Activated T-cell treated with anti-CD3 and anti-CD28 coated beads for 48 hours (primary cell): ENCODE measurements at places on chromosomes 5 and 9.

DNA sequence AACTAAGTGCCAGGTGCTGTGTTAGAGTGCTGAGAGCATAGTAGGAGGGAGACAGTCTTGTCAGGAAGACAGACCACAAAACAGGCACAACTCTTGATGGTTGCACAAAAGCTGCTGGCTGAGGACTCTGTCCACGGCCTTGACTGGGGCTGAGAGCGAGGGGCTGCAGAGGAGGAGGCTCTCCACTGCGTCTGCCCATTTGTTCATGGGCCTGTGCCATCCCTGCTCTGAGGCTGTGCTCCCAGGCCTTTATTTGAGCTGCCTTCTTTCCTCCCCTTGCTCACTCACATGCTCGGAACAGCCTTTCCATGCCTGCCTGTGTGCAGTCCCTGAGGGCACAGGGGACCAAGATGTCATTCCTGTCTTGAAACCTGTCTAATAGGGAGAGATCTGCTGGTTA, 147.8 kb downstream of the CACNA1B start:
- DNase-seq: no peak

GRCh38 chr5:68711293-68712200, 382.3 kb upstream of the SLC30A5 start:
- DNase-seq: no peak

- DNase-seq: no peak
Measured at GRCh38 chr5:159405611-159406031, 75.3 kb upstream of the IL12B start.

DNA sequence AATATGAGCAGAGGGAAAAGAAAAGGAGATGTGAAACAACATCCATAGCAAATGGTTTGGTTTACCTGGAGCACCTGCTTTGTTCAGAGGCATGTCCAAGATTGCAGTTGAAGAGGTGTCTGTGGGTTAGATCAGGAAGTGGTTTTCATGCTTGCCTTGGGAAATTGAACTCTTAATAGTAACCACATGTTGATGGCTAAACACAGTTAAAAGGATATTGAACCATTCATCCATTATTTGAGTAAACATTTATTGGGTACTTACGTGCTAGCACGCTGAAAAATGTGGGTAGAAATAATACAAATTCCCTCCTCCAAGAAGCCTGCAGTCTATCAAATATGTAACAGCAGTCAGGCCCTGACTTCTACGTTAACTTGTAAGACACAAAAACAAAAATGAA, 235.7 kb upstream of the TNC start:
- DNase-seq: no peak

DNA sequence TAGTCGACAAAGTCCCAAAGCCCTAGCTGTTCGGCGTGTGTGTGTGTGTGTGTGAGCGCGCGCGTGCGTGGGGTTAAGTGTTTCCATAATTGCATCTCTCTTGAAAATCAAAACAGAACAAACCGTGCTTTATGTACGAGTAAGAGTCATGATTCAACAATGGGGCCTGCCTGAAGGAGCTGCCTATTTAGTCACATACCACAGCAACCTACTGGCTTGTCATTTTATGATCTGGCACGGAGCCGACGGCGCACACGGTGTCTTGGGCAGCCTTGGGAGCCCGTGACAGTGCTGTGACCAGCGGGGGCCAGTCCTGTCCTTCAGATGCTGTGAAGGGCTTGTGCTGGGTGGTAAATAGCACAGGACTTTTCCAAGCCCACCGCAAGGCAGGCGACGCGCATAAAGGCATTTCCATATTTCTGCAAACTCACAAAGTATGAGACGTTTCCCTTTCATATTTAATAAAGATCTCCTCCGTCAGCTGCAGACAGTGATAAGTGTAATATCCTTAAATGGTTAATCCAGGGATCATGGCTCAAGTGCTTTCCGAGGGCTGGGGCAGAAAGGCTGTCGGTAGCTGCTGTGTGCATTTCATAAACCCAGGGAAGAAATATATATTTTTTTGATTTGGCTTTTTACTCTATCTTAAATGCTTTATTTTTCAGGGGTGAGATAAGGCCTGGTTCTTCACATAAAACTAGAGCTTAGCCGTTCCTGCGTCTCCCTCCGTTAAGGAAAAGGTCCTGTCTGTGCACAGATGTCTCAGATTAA, 270.2 kb upstream of the IRX1 start:
- DNase-seq: no peak

DNA sequence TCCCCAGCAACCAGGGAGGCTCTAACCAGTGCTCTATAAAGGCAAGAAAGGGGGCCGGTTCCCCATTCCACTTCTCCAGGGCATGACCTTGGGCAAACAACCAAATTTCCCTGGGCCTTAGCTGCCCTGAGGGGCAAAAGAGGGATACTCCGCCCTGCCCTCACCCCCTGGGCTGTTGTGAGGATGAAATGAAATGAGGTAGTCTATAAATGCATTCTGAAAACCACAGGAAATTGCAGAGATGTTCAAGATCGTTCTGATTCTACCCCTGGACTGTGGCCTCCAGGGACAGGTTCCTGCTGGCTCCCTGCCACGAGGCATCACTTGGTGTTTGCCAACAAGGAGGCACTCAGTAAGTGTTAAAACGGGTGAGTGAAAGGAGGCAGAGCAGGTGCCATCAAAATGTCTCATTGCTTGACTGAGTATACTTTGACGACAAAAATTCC, 5.7 kb downstream of the RAPGEF1 start:
- no peak for DNase-seq

DNA sequence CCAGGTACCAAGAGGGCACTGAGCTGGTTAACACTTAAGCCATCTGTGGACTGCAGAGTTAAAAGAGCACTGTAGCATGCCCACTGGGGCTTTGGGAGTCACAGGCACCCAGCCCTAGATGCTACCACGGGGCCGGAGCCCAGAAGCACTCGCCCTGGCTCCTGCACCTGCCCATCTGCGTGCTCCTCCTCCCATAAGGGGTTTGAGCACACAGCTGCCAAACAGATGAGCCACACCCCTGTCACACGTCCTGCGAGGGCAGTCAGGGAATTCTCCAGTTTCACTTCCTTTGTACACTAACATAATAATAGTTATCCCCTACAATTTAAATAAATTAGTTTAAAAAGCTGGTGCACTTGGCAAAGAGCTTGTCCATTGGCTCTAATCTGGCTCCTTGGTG, 4.5 kb upstream of the PCA3 start:
- DNase-seq: no peak

DNA sequence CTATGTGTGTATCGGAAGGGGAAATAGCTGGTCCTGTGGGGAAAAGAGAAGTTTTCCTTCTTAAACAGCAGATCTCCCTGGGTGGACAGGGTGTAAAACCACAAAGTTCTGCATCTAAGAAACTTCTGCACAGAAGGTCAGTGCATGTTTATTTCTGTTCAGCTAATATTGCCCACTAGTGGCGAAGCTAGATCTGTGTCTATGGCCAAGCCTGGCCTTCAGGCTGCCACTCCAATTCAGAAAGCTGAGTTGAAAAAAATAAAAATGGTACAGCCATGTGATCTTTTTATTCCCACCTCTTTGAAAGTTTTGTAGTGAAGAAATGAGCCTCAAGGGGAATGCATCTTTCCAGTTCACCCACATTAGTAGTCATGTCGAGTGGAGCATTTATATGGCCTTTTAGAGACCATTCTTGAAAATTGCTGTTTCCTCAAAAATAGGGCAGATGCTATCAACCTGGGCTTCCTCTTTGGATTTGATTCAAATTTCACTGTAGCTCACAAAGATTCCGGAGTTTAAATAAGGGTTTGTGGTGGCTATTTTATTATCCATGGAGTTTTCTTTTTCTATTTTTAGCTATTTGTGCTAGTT, 488.0 kb downstream of the PRELID2 start:
- no peak for DNase-seq

DNA sequence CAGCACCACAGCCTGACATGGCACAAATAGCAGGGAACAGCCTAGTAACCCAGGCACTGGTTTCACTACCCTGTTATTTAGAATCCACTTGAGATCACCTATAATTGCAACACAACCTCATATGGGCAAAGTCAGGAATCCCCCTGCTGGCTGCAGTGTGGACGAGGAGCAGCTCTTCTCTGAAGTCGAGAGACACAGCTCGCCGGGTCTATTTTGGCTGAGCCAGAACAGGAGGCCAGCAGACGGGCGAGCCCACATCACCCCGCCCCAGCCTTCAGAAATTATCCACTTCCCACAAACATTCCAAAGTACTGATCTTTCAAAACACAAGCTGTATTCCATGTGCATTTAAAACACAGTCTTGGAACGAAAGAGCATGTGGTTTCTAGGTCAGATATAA, 179.0 kb downstream of the ROR2 start:
- DNase-seq: no peak

GRCh38 chr5:164012371-164012770, 507.0 kb downstream of the MAT2B start:
- DNase-seq: no peak

GRCh38 chr5:43804041-43804440, 201.1 kb downstream of the NNT start:
- DNase-seq: no peak

DNA sequence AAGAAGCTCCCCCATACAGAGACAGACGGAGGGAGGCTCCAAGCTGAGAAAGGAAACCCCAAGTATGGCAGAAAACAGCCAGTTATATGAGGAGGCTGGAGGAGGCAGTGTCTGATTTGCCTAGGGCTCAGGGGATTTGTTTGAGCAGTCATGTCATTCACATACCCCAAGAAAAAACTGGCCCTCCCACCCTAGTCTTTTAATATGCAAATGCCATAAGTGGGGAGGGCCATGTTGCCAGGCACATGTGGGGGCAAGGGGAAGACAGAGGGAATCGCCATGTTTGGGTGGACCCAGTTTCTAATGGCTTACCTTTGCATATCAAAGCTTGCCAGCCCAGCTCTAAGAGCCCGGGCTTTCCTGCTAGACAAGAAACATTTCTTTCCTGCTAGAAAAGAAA, 1163.8 kb downstream of the TAF11L14 start:
- no peak for DNase-seq

DNA sequence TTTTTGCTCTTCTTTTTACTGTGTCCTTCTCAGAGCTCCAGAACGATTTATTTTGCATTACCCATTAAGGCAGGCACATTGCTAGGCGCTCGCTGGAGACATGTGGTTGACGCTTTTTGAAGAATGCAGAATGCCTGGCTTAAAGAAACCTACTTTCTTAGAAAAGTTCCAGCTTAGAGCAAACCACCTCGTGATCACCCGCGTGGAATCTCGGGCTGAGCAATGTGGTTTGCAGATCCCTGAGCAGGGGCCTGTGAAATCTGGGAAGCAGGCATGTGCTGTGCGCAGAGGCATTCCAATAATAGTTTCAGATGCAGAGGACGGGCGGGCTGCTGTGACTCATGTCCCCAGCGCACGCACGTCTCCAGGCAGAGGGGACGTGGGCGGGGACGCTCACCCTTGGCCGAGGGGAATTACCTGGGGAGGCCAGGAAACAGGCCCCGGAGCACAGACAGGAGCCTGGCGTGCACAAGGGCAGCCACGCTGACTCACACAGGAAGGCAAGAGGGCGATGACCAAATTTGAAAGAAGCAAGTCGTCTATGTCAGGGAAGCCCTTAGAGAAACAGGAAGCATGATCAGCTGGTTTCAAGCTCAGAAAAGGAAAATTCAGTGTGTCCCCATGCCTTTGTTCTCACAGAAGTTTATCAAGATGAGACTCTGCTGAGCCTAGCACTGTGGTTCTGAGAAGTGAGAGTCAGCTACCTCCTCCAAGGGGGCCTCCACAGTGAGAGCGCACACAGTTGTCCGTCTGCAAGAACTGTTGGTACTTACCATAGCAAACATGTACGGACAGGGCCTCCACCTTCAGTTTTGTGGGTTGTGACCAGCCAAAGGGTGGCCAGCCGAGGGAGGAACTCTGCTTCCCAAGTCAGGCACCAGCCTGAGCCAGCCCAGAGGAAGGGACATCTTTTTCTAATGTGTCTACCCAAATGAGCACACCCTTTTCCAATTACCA, 218.6 kb downstream of the PIK3R1 start:
- peak; percentile 90 for DNase-seq

DNA sequence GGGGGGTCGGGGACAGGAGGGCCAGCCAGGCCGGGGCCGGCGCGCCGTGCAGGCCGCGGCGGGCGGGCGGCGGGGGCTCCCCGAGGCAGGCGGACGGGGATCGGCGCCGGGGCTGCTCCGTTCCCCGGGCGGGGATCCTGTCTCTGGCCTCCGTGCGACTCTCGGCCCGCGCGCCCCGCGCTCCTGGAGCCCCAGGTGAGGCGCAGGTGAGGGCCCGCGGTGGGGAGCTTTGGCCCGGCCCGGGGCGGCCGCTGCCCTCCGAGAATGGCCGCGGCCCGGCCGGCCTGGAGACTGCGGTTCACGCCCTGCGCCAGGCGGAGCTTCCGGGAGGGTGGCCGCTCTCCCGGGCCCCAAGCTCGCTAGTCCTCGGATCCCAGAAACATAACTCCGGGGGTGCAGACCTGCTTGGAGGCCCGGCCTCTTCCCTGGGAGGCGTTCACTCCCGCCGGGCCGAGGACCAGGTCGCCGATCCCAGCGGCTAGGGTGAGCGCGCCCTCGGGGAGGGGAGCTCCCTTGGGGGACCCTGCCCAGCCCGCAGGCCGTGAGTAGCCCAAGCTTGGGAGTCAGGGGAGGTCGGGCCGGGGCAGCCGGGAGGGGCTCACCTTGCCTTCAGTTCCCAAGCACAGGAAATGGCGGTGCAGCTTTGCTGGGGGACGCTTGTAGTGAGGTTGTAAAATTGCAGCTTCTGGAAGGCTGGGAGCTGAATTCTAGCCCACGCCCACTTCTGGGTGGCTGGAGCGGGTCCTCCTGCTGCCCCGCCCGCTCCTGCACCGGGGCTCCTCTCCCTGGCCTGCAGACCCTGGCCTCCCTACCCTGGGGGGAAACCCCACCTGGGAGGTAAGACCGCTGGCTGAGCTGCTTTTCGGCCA, 723 bp downstream of the PPP1R26 start:
- no peak for DNase-seq

DNA sequence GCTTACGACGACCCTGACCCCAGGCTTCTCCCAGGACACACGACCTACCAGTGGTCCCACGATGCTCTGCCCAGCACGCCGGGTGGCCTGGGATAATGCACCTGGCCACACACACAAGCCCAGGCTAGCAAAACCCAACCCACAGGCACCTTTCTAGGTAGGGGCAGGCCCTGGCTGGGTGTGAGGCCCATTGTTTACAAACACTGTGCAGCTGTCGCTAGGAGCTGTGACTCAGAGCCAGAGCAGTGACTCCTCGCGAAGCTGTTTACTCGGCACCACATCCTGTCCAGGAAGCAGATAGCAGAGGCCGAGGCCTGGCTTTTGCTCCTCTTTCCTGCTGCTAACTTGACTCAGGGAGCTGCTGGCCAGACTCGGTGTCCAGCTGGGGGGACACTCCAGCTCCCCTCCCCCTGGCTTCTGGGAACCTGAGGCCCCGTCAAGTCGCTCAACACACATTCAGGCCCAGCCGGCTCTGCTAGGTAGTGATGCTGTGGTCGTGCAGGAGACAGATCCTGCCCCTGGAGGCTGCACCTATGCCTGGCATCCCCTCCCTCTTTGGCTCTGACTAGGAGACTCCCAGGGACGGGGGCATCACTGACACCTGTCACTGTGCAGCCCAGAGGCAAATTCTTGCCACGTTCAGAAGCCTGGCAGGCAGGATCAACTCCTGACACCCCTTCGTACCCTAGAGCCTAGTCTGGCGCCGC, 12.8 kb upstream of the RALGDS start:
- DNase-seq: peak; percentile 80

- no peak for DNase-seq
Measured at GRCh38 chr9:119289740-119290433, 79.3 kb downstream of the BRINP1 start.
